Upper lobe of right lung (tissue), 1 donor: ENCODE measurements at places on chromosomes 7 and 10.
A peak's percentile ranks its signal among the peaks of the same experiment; 100 is the strongest.

GRCh38 chr10:133475425-133475734 is 21.6 kb downstream of the SCART1 start:
- no peak for DNase-seq

GRCh38 chr7:155354371-155355048 is 56.8 kb downstream of the INSIG1 start:
- peak; percentile 39 for DNase-seq

DNA sequence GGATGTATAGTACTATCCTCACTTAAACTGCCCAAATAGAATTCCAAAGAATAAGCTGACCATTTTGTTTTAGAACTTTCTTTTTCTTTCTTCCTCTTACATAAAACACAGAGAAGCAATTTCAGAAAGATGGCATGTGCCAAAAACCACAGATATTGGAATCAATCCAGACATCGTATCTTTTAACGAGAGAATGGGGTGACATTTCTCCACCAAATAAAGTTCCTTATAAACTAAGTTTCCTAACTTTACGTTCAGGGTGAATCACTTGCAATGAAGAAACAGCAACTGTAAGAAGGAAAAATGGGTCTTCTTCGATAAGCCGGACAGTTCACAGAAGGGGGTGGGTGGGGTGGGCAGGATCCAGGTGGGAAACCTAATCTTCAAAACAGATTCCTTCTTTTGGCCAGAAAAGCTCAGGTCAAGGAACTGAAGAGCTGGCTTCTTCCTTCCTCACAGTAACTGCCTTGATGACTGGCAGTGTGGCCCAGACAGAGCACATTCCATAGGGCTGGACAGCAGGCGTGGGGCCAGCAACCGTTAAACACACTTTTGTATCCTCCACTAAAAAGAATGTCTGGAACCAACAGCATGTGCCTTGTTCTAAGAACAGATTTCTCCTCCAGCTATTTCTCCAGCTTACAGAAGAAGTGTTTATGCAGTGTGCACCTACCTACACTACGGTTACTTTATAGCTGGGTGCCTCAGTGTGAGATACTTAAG is 31.5 kb downstream of the CREB3L2 start:
- no peak for DNase-seq

- no peak for DNase-seq
Measured at GRCh38 chr7:31957090-31957720, 113.0 kb downstream of the PDE1C start.

GRCh38 chr10:74988054-74988775 is 123.2 kb upstream of the SAMD8 start:
- no peak for DNase-seq

DNA sequence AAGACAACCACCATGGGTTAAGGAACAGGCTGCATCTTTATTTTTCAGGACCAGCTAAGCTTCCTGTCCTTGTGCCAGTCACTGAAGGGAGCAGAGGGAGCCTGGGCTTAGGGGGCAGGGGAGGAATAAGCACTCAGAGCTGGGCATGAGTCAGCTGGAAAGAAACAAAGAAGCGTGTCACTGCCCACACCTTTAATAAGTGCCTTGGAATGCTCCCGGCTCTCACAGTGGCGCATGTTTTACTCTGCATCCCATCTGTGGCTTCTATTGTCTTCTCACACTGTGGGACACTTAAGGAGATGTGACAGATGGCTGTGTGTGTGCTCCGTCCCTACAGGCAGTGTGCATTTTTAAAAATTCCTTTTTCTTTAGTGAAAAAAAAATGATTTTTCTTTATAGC is 71.7 kb downstream of the MTURN start:
- DNase-seq = no peak

DNA sequence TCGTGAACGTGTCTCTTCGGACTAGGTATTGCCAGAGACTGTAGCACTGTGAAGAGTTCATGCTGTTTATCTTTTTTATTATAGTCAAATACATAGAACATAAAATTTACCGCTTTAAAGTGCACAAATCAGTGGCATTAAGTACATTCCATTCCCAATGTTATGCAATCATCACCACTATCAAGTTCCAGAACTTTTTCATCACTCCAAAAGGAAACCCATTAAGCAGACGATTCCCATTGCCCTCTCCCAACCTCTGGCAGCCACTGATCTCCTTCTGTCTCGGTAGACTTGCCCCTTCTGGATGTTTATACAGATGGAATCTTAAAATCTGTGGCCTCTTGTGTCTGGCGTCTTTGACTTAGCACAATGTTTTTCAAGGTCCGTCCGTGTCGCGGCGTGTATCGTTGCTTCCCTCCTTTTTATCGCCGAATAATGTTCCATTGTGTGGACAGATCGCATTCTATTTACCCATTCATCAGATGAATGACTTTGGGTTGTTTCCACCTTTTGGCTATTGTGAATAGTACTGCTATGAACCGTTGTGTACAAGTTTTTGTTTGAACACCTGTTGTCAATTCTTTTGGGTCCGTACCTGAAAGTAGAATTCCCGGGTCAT is 2.7 kb downstream of the PROSER2 start:
- no peak for DNase-seq

GRCh38 chr10:90138844-90139243 is 437.5 kb downstream of the KIF20B start:
- no peak for DNase-seq

- no peak for DNase-seq
Measured at GRCh38 chr10:101485681-101486554, 102.1 kb downstream of the POLL start.

DNA sequence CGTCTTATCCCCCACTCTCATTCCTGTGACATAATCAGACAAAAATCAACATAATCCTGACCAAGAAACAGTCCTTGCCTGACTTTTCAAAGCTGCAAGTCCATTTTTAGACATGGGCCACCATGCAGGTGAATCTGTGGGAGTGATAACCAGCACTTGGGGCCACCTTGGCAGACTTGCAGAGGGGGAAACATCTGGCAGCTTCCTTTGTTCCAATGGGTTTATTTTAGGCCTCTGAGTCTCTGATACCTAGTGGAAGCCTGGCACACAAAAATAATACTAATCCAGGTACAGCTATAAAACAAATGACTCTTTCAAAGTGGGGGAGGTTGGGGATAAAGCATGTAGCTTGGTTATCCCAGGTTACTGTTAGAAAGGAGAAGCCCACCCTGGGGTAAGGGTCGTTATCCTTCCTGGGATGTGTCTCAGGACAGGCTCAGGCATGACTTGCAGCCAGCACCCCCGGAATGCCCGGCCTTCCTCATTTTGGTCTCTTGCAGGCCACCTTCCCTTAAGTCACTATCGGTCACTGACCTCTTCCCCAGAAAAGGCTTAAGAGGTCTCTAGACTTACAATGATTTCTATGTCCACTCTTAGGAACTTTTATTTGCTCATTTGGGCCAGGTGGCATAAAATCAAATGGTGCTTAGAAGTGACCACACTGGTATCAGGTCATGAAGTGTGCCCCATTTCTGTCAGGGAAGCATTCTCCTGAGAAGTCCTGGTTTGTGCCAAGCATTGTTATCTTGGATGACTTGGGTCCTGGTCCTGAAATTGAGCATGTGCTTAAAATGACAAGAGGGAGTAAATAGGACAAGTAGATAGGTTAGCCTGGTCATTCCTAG is 37.6 kb downstream of the EEPD1 start:
- peak; percentile 70 for DNase-seq

GRCh38 chr7:2109936-2110609 is 122.7 kb downstream of the MAD1L1 start:
- no peak for DNase-seq

DNA sequence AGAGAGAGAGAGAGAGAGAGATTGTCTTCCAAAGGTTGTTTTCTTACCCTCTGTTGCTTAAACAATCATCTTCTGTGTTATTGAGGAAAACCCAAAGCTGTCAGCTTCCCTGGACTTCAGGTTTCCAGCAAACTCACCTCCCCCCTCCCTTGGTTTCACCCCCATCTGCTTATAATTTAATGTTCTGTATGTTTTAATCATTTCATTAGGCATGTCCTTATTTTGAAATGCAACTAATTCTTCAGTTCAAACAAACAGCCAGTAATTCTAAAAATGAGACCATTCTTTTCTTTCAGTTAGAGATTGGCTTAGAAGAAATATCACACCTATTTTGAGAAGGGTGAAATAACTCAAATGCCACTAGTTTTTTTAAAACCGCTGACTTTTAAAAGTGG is 102.9 kb downstream of the FAM204A start:
- DNase-seq = no peak

- no peak for DNase-seq
Measured at GRCh38 chr10:124944982-124945381, 3.1 kb downstream of the ZRANB1 start.
